ENCODE measurements at places on chromosomes 2 and 18.

- no peak for DNase-seq
Measured at GRCh38 chr18:76627444-76627843, 132.4 kb upstream of the ZNF516 start.

DNA sequence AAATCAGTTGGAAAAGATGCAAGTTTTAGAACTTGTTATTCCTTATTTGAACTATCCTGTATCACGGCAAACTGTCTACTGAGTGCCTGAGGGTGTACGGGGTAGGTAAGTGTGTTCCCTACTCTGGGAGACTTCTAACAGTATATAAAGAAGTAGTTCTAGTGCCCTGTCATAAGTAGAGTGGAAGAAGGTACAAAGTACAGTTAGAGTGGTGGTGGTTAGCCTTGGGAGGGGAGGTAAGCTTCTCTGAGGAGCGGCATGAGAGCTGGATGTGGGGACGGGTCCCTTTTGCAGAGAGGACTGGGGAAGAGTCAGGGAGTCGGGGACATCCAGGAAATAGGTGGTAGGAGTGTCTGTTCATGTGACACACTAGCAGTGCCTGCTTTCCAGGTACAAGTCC is 48.5 kb downstream of the DGKD start:
- DNase-seq, result no peak

GRCh38 chr2:237966250-237966564 is 607 bp upstream of the UBE2F start:
- peak; percentile 18 for DNase-seq

GRCh38 chr18:76927223-76927725 is 104.9 kb downstream of the ZNF236 start:
- no peak for DNase-seq

GRCh38 chr2:57693965-57694364 is 352.6 kb upstream of the VRK2 start:
- no peak for DNase-seq

GRCh38 chr18:71665131-71665530 is 879.0 kb downstream of the CBLN2 start:
- DNase-seq, result no peak

- no peak for DNase-seq
Measured at GRCh38 chr2:10978090-10978670, 66.4 kb downstream of the KCNF1 start.

DNA sequence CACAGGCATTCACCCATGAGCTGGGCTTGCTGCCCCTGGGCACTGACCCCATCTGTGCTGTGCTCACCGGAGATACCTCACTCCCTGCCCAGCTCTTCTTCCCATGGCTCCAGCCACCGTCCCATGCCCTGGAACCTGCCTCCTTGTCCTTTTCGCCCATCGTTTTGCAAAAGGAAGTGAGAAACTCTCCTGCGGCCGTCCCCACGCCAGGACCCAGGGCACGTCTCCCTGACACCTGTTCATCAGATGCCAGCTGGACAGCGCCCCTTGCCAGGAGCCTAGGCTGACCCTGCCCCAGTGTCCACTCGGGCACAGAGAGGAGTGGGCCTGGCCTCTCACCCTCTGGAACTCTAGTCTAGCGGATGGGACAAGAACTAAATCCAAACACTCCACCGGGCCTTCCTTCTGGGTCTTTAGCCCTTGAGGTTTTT is 238.6 kb downstream of the SEPTIN10 start:
- no peak for DNase-seq

DNA sequence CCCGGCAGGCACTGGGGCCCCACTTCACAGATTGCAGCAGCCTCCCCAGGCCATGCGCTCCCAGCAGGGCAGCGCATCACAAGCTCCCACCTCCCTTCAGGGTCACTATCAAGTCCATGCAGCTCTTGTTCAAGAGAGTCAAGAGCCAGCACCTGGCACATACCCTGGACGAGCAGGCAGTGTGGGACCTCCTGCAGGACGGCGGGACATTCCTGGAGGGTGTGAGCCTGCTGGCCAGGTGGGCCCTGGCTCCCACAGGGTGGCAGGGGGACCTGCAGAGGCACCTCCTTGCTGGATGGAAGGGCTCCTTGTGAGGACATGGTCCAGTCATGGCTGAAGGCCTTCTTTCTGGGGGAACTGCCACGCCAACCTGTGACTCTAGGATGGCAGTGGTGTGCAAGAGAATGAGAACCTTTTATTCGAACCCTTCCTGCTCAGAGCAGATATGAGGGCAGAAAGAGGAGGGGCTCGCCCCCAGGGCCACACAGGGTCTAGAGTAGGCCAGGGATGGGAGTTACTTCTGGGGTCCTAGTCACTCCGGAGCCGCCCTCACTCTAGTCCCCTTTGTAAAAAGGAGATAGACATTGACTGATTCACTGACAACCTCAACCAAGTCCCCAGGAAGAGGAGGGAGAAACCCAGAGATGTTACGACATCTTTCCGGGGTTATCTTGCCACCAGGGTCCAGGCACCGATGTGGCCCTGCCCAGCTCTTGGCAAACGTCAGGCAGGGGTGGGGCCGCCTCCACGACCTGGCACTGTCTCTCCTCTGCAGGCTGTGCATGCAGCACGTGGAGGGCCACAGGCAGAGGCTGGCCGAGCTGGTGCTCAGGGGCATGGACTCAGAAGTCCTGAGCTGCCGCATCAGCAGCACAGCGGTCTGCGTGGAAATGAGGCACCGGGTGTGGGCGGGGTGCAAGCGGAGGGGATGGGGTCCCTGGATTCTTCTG is 31.3 kb downstream of the HJURP start:
- DNase-seq, result no peak

DNA sequence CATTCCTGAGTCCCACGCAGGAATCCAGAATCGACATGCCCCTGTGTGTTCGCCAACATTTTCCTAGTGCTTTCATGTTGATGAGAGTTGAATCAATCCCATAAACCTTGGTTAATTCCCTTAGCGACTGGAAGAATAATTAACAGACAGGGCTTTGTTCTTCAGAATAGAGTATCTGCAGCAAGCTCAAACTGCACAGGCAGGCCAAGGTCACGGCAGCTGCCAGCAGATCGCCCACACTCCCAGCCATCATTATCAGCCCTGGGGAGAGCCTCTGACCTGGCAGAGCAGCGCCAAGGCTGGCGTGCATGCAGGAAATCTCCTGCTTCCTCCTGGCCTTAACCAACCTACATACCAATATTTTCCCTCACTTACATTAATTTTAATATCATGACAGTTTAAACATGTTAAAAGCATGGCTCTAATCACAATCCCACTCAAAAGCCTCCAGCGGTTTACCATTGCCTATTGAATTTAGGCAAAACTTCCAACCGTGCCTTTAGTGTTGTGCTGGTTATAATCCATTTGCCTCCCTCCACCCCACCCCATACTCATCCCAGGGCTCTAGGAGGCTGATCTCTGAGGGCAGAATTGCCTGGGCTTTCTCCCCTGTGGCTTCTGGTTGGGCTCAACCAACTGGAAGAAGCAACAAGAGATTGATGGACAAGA is 46.8 kb upstream of the NCK2 start:
- no peak for DNase-seq
